Activated CD4-positive, alpha-beta memory T cell treated with anti-CD3 and anti-CD28 coated beads for 36 hours (primary cell): ENCODE measurements at places on chromosomes 5 and 9. TPM values are rescaled to one million over a fixed set of nuclear protein-coding genes. Genes with fewer than 3 reads are reported as not detected.
A peak's percentile ranks its signal among the peaks of the same experiment; 100 is the strongest.

Gene LPAR1
- total RNA-seq, result not detected

Gene PCDHB14
- total RNA-seq, result not detected

Gene CTSL
- total RNA-seq, result 33.7 TPM

Gene NAIP
- total RNA-seq, result 6.5 TPM

Gene INSL4
- total RNA-seq, result not detected

Gene PIGO
- total RNA-seq, result 20.9 TPM

GRCh38 chr5:107478068-107478641 is 192.6 kb downstream of the EFNA5 start:
- DNase-seq, result no peak
- H3K36me3 ChIP-seq, result no peaks in the 10 kb centered on the region
- H3K27ac ChIP-seq, result no peak overlapping the region
- H3K4me3 ChIP-seq, result no peak overlapping the region
- H3K27me3 ChIP-seq, result peaks cover 6% of the 10 kb centered on the region

GRCh38 chr5:112738191-112738560 is 491 bp downstream of the APC start:
- DNase-seq, result peak; percentile 18
- H3K27ac ChIP-seq, result no peak overlapping the region
- H3K4me3 ChIP-seq, result peak overlapping the region; percentile 93
- peaks cover 16% of the 10 kb centered on the region for H3K4me1 ChIP-seq
- H3K27me3 ChIP-seq, result no peaks in the 10 kb centered on the region

DNA sequence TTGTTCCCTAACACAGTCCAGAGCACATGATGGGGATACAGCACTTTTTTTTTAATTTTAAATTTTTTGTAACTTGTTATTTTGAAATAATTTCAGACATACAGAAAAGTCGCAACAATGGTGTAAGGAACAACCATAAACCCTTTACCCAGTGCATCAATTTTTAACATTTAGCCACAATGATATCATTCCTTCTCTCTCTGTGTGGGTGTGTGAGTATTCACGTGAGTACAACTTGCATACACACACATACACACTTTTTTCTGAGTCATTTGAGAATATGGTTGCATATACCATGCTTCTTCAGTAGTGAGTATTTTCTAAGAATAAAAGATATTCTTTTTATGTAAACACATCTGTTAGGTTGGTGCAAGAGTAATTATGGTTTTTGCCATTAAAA is 135.2 kb downstream of the ARHGAP26 start:
- no peaks in the 10 kb centered on the region for H3K4me1 ChIP-seq
- H3K27ac ChIP-seq, result no peak overlapping the region
- H3K4me3 ChIP-seq, result no peak overlapping the region
- DNase-seq, result no peak
- peaks cover 37% of the 10 kb centered on the region for H3K36me3 ChIP-seq
- no peaks in the 10 kb centered on the region for H3K27me3 ChIP-seq

DNA sequence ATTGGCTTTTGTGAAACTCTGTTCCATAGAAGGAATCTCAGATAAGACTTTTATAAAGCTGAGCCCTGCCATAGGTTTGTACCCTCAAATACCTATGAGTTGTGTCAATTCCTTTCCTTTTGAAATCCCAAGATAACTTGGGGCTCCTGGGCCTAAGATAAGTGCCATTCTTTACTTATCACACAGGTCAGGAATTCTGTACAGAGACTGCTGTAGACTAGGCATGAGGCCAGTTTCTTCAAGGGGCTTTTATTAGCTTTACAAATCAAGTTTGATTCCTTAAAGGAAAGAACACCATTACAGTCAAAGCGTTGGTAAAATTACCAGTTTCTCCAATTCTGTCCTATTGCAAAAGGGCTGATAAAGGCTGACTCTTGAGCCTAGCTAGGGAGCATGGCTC is 39.2 kb downstream of the SHC3 start:
- H3K27me3 ChIP-seq, result peaks cover 3% of the 10 kb centered on the region
- H3K27ac ChIP-seq, result no peak overlapping the region
- H3K4me1 ChIP-seq, result no peaks in the 10 kb centered on the region
- H3K4me3 ChIP-seq, result no peak overlapping the region
- no peaks in the 10 kb centered on the region for H3K36me3 ChIP-seq

GRCh38 chr9:128274245-128274644 is 1.6 kb downstream of the GOLGA2 start:
- no peak overlapping the region for H3K27ac ChIP-seq
- peaks cover 17% of the 10 kb centered on the region for H3K36me3 ChIP-seq
- no peak for DNase-seq
- H3K27me3 ChIP-seq, result no peaks in the 10 kb centered on the region

DNA sequence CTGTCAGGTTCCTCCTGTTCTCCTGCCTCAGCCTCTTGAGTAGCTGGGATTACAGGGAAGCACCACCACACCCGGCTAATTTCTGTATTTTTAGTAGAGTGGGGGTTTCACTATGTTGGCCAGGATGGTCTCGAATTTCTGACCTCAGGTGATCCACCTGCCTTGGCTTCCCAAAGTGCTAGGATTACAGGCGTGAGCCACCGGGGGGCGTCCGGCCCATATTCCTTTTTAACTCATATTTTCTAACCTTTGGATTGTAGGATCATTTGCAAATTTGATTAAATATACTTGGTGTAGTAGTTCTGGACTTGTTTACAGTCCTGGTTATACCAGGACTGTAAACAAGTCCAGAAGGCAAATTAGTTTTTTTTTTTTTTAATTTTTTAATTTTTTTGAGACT is 4.3 kb downstream of the TCERG1 start:
- H3K4me3 ChIP-seq, result no peak overlapping the region
- DNase-seq, result no peak
- H3K27ac ChIP-seq, result no peak overlapping the region
- H3K36me3 ChIP-seq, result peaks cover 29% of the 10 kb centered on the region

- H3K4me1 ChIP-seq, result peaks cover 17% of the 10 kb centered on the region
- no peaks in the 10 kb centered on the region for H3K36me3 ChIP-seq
- H3K27ac ChIP-seq, result peak overlapping the region; percentile 15
- H3K4me3 ChIP-seq, result no peak overlapping the region
- DNase-seq, result no peak
Measured at GRCh38 chr5:62268234-62268633, 37.8 kb upstream of the KIF2A start.

GRCh38 chr5:39638813-39639212 is 214.0 kb upstream of the DAB2 start:
- H3K27ac ChIP-seq, result no peak overlapping the region
- H3K36me3 ChIP-seq, result no peaks in the 10 kb centered on the region
- H3K4me1 ChIP-seq, result no peaks in the 10 kb centered on the region
- peaks cover 2% of the 10 kb centered on the region for H3K27me3 ChIP-seq
- DNase-seq, result no peak

GRCh38 chr5:91345461-91345860 is 37.7 kb downstream of the ARRDC3 start:
- no peak overlapping the region for H3K4me3 ChIP-seq
- H3K36me3 ChIP-seq, result no peaks in the 10 kb centered on the region
- no peaks in the 10 kb centered on the region for H3K27me3 ChIP-seq
- no peaks in the 10 kb centered on the region for H3K4me1 ChIP-seq
- no peak for DNase-seq
- no peak overlapping the region for H3K27ac ChIP-seq

- DNase-seq, result no peak
- H3K4me3 ChIP-seq, result no peak overlapping the region
- H3K36me3 ChIP-seq, result no peaks in the 10 kb centered on the region
Measured at GRCh38 chr9:26234865-26235264, 556.6 kb upstream of the TUSC1 start.

GRCh38 chr5:110048491-110048890 is 358.8 kb downstream of the MAN2A1 start:
- H3K4me1 ChIP-seq, result peaks cover 6% of the 10 kb centered on the region
- H3K4me3 ChIP-seq, result no peak overlapping the region

DNA sequence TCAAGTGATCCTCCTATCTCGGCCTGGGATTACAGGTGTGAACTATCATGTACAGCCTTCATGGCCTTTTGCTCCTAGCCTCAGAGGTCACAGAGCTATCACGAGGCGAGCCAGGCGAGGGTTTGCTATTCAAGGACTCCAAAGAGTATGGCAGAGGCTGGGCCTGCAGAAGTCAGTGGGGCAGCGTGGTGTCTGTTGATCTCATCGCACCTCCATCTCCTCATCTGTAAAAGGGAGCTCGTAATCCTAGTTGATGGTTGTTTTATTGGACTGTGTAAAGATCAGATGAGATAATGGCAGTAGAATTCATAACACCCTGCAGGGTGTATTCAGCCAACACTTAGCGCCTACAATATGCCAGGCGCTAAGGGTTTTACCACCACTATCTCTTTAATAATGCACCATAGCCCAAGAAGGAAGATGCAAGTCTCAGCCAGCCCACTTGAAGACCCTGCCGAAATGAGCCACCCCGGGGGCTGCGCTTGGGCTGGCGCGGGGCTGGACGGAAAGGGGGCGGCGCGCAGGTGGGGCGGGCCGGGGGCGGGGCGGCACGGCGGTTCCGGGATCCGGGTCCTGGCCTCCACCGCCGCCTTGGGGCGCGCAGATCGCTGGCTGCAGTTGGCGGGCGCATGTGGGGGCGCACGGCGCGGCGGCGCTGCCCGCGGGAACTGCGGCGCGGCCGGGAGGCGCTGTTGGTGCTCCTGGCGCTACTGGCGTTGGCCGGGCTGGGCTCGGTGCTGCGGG is at the start of gene GALNT12:
GALNT12 (plus strand) TSS at position 601 of the 744 bp plus-strand sequence; CDS start at position 630, 29 bp downstream.
- H3K27ac ChIP-seq, result no peak within 1 kb of the TSS
- peaks cover 4% of the 10 kb centered on the region for H3K27me3 ChIP-seq
- H3K4me1 ChIP-seq, result peaks cover 35% of the 10 kb centered on the region
- peaks cover 2% of the 10 kb centered on the region for H3K36me3 ChIP-seq
- peak; percentile 64 for DNase-seq
- H3K4me3 ChIP-seq, result peak within 1 kb of the TSS; percentile 76

DNA sequence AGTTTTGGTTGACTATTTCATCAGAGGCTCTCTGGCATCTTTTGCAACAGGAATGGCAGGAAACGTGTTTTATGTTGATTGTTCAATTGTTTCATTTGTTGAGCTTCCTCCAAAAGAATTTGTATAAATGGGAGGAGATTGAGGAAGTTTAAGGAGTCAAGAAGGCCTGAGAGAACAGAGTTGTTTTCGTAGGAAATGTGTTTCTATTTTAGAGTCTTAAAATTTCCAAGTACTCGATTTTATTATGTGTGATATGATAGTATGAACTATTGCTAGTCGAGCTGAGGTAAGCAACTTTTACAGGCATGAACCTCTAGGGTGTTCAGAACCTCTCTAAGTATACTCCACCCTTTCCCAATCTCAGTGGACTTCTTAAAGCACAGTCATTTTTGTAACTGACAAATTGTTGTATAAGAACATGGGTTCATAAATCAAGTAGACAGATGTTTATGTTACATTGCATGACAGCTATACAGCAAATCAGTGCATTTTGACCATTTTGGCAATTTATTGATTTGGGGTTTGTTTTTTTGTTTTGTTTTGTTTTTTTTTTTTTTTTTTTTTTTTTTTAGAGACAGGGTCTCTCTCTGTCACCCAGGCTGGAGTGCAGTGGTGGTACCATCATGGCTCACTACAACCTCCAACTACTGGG is 47.4 kb downstream of the POLK start:
- H3K27ac ChIP-seq, result no peak overlapping the region
- no peak for DNase-seq
- H3K4me3 ChIP-seq, result no peak overlapping the region
- H3K27me3 ChIP-seq, result no peaks in the 10 kb centered on the region
- H3K4me1 ChIP-seq, result peaks cover 32% of the 10 kb centered on the region
- peaks cover 67% of the 10 kb centered on the region for H3K36me3 ChIP-seq

- H3K27ac ChIP-seq, result no peak overlapping the region
- no peaks in the 10 kb centered on the region for H3K36me3 ChIP-seq
- H3K4me1 ChIP-seq, result no peaks in the 10 kb centered on the region
- no peak overlapping the region for H3K4me3 ChIP-seq
- peaks cover 11% of the 10 kb centered on the region for H3K27me3 ChIP-seq
Measured at GRCh38 chr5:38414348-38414747, 142.1 kb downstream of the LIFR start.

DNA sequence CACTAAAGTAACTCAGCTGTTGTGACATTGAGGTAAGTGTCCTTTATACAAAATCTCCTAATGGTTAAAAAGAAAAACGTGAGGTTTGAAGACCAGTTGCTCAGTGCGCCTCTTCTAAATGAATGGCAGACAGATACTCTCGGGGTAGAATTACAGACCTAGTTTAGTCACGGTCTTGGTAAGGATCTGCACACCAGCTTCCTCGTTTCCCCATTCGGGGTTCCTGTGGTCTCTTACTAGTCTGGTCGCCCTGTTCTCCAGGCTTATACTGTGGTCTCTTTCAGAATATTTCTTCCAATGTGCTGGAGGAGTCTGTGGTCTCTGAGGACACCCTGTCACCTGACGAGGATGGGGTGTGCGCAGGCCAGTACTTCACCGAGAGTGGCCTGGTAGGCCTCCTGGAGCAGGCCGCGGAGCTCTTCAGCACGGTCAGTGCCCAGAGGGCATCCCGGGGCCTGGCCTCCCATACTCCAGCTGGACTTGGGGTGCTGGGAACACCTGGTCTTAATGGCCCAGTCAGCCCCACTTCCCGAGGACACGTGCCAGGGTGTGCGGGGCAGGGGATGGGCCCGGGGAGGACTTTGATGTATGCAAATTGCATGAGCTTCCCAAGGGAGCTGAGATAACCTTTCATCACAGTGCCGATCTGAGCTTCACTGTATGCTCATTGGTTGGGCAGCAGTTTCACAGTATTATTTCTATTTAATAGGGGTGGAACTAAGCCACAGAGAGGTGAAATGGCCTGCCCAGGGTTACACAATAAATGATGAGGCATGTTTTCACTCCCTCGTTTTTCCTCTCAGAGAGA is 224.5 kb downstream of the DOCK8 start:
- H3K27ac ChIP-seq, result no peak overlapping the region
- no peak for DNase-seq
- no peak overlapping the region for H3K4me3 ChIP-seq
- H3K27me3 ChIP-seq, result no peaks in the 10 kb centered on the region

DNA sequence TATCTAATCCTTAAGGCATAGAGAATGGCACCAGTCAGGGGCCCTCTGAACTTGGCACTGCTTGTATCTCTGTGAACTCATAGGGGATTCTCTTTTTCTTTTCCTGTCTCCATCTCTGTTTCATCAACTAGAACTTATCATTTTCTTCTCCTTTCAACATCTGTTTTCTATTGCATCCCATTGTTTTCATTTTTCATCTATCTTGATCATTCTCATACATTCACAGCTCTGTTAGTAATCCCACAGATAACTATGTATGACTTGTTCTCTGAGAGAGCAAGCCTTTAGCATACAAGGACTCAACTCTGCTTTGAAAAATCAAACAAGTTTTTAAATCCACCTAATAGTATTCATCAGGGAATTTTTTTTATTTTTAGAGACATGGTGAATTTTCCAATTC is 264.3 kb downstream of the ARRDC3 start:
- no peak for DNase-seq
- H3K4me1 ChIP-seq, result no peaks in the 10 kb centered on the region
- no peaks in the 10 kb centered on the region for H3K36me3 ChIP-seq
- H3K27me3 ChIP-seq, result no peaks in the 10 kb centered on the region

DNA sequence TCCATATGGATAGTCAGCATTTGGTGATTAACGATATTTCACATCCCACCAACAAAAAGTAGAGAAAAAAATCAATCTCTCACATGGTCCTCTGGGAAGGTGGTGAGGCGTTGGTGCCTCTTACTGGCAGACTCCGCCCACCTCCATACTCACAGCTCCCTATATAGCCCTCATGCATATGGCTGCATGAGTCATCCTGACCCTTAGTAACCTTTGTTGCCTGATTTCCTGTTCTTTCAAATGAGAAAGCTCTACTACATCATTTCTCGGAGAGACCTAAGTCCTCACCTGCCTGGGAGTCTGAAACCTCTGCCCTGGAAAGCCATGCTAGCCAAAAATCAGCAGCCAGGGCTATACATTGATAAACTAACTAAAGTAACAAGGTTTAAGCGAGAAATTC is 33.3 kb upstream of the ABCA1 start:
- DNase-seq, result peak; percentile 83
- no peaks in the 10 kb centered on the region for H3K36me3 ChIP-seq
- peak overlapping the region; percentile 85 for H3K27ac ChIP-seq
- no peaks in the 10 kb centered on the region for H3K27me3 ChIP-seq
